LHCN-M2 (cell line): ENCODE measurements at places on chromosomes 4 and X.

- DNase-seq, result peak; percentile 48
Observed at GRCh38 chr4:107863850-107864371, 39.2 kb downstream of the SGMS2 start.

DNA sequence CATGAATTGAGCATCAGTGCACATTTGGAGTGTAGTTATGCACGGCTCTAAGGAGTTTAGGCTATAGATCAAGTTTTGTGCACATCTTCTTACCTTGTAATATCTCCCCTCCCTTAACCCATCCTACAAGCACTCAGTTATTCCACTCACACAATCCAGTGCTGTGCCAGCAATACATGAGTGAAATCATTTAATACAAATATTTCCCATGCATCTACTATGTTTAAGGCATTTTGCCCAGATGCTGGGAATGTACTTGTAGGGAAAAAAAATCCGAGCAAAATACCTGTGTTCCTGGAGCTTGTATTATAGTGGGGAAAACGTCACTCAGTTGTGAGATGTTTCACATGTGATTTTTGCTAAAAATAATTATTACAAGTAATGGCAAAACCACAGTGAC is 191.6 kb upstream of the LDB2 start:
- DNase-seq, result no peak

- DNase-seq, result no peak
Observed at GRCh38 chrX:24920769-24921168, 95.0 kb downstream of the ARX start.

DNA sequence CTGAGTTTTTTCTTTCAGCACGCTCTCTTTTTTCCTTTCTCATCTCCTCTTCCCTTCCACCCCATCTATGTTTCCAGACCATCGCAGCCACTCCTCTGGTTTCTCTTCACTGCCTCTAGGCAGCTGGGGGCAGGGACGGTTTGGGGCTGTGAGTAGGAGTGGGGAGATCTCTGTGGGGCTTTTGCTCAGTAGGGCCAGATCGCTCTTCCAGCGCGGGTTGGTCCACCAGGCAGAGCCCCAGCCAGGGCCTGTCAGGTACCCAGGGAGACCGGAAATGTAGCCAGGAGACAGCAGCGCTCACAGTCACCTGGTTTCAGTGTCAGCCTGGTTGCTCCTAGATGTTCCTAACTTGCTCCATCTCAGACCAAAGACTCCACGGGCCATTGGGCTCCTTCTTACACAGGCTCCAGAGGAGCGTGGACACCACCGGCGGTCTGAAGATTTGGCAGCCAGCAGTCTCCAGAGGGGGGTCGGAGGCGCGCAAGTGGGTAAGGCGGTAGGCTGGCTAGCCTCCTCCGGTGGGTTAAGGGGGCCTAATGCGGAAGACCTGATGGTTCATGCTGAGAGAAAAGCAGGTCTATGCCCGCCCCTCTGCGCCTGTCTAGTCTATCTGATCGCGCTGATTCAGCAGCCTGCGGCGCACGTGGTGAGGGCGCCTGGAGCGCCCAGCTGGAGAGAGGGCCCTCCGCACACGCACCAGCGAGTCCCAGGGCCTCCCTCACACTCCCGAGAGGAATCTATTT is 1.8 kb downstream of the FGF5 start:
- peak; percentile 65 for DNase-seq

GRCh38 chr4:88653371-88653946 is 44.2 kb downstream of the NAP1L5 start:
- DNase-seq, result peak; percentile 63

DNA sequence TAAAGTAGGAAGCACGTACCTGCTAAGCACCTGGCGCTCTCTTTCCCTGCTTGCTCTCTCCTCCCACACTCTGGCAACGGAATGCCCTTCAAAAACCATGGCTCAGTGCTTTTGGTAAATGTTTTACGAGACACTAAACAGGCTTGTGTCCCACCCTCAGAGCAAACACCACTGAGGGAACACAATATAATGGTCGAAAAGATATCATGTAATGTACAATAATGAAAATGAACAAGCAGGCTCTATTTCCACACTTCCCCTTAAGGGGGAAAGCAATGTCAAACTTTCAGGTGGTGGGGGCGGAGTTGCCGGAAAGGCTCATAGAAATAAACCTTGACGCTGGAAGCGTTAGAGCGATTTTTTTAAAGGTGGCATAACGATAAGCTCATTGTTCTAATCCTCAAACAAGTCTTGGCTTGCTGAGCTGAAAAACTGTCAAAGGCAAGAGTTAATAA is 115.1 kb downstream of the RBM47 start:
- DNase-seq, result no peak

DNA sequence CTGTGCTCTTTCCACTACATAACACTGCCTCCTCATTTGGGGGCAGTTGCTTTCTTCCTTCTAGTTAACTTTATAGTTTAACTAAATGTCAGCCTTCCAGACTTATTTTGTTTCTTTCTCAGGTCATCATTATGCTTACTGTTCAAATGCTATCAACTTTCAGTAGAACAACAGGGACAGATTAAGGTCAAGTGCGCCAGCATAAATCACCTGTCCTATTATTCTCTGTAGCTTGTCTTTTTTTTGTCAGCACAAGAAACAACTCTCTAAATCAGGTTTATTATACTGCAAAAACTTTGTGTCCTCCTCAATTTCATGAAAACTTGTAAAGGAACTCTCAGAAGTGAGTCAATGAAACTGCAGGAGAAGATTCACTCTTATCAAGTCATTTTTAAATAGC is 19.6 kb downstream of the SPANXA2 start:
- no peak for DNase-seq

- peak; percentile 68 for DNase-seq
Observed at GRCh38 chrX:24242649-24243175, 71.2 kb downstream of the SUPT20HL2 start.

DNA sequence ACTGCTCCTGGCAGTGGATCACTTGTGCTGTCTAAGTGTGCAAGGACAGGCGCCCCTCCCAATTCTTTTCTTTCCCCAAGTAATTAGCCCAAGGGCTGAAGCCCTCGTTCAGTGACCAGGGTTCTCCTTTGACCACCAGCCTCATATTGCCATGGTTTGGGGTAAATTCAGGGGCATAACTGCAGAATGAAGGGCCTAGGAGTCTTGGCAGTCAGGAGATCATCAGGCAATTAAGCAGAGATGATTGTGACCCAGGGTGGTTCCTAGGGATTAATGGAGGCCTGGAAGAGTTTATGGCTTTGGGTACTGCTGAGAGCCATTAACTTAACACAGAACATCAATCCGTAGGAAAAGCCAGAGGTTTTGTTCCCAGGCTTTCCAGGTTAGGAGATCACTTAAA is 170.7 kb downstream of the PTTG2 start:
- no peak for DNase-seq

- DNase-seq, result no peak
Observed at GRCh38 chr4:184896868-184897715, 71.3 kb upstream of the ACSL1 start.

DNA sequence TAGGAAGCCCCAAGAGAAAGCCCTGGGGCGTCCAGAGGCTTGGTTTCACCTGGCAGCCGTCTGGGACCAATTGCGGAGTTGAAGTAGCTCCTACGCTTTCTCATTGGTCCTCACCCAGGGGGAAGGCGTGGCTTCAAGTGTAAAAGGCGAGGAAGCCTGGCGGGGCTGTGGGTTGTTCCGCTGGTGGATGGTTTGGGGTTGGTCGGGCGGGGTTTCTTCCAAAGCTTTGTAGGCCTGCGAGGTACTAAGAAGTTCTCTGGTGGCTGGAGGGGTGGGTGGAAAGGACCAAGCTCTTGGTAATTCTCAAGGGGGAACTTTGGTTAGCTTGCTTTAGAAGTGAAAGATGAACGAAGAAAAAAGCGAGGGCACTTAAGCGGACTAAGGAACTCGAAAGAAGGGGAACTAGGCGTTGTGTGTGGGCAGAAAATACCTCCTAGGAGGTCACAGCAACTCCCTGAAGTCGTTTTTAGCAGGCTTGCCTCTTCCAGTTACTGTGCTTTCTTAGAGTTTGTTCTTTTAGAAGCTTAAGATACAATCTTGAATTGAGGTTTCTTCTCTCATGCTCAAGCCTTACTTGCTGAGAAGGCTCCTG is 36.6 kb downstream of the CCNG2 start:
- no peak for DNase-seq
